ENCODE measurements at places on chromosomes 3 and 15.

GRCh38 chr15:39286706-39287105, 294.2 kb upstream of the THBS1 start:
- DNase-seq = no peak

GRCh38 chr15:76181705-76182107, 121.9 kb downstream of the TMEM266 start:
- DNase-seq = no peak

GRCh38 chr3:14397531-14397930, 4.9 kb upstream of the SLC6A6 start:
- DNase-seq = no peak

GRCh38 chr15:35279811-35280210, 194.7 kb upstream of the NANOGP8 start:
- no peak for DNase-seq

DNA sequence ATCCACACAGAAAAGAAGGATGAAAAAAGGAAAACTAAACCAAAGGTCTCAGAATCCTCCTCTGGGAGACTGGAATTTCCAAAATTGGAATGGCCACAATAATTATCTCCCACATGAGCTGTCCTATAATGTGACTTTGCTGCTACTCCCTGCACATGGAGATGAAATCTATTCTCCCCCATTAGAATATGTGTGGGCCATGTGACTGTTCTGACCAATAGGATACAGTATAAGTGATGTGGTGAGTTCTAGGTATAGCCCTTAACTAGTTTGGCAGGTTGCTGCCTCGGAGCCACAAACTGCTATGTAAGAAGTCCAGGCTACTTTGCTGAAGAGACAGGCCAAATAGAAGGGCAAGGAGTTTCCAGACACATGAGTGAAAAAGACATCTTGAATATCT, 5.2 kb downstream of the TRIM59 start:
- DNase-seq = no peak

GRCh38 chr15:77702211-77702957, 69.7 kb upstream of the LINGO1 start:
- DNase-seq = no peak

DNA sequence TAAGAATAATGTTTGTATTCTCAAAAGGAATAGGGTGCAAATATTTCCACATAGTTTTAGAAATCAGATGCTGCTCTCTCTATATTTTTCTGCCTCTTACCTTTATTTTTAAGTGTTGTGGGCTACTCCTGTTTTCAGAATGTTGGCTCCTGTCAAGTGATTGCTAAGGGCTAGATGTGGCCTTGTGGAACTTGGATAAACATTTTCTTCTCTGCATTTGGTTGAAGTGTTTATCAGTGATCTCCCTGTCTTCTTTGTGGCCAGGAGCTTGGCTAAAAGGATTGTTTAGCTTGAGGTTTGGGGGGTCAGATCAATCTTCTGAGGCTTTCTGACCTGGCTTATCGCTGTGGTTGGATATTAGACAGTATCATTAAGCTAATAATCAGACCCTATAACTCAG, 112.6 kb downstream of the TCF12 start:
- no peak for DNase-seq

- DNase-seq = no peak
These were observed 38.2 kb upstream of the GYG1 start for GRCh38 chr3:148953094-148953493.

DNA sequence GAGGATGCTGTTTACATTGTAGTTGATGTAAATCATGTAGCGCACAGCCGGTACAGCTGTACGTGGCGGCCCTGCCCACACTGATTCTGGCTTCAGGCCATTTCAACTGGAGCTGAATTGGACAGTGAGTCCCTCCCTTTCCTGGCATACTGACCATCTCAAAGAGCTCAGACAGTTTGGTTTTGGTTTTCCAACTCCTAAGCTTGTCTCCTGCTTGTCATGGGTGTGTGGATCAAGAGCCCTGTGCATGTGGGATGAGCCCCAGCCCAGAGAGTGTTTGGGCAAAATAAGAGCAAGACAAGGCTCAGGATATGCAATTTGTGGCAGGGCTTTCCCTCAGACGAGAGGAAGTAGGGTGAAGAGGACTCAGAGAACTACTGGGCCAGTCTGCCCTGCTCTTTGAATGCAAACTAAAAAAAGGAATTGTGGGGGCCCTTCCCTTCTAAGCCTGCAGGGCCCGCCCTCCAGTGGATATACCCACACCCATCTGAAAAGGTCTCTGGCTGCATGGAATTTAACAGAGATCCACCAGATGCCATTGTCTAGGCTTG, 13.3 kb downstream of the ITGA11 start:
- DNase-seq = peak; percentile 35

DNA sequence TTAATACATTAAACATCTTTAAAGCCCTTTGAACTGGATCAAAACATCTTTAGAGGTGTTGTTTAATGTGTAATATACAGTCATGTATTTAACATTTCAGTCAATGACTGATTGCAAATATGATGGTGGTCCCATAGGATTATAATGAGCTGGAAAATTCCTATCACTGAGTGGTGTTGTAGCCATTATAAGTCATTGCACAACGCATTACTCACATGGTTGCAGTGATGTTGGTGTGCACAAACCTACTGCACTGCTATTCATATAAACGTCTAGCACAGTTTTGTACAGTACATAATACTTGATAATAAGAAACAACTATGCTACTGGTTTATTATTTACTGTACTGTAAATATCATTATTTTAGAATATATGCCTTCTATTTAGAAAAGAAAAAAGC, 75.6 kb downstream of the DTWD1 start:
- DNase-seq = no peak
